ENCODE measurements at places on chromosomes 12 and 14.

DNA sequence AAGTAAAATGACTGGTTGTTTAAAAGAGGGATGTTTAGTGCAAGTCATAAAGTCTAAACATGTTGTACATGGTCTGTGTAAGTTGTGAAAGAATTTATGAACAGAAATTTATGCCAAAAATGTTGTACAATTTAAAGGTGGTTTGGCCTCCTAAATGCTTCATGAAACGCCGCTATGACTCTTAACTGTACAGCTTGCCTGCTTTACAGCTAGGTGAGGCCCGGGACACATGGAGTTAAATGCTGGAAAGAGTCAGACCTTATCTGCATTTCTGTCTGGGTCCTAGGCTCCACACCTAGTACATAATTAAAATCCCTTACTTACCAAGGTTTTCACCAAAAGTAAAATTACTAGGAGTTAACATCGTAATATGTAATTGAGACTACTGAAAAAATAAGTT is 28.4 kb upstream of the B4GALNT1 start:
- DNase-seq, result no peak

GRCh38 chr12:92968176-92968813 is 39.2 kb upstream of the EEA1 start:
- no peak for DNase-seq

DNA sequence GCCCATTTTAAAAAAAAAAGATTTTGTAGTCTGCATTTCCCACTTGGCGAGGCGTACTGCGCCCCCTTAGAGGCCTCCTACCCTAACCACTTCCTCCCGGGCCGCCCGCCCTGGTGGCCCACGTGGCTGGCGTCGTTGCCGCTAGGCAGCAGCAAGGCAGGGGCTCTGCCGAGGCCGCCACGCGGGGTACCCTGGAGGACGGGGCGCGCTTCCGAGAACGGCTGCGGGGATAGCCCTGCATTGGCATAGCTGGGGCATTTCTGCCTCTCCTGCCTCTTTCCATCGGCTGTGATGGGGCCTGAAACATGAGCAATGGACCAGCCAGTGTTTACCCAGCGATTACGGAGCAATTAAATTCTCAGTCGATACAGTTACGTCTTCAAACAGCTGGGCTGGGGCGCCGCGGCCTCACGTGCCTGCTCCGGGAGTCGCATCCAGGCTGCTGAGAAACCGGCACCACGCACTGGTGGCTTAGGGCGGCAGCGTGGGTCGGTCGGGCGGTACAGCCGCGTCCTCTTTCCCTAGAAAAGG is 38.0 kb downstream of the IQSEC3 start:
- no peak for DNase-seq

- no peak for DNase-seq
These were observed 30.3 kb upstream of the SLC24A4 start for GRCh38 chr14:92292673-92293072.

GRCh38 chr12:74552201-74552600 is 14.6 kb downstream of the ATXN7L3B start:
- no peak for DNase-seq

DNA sequence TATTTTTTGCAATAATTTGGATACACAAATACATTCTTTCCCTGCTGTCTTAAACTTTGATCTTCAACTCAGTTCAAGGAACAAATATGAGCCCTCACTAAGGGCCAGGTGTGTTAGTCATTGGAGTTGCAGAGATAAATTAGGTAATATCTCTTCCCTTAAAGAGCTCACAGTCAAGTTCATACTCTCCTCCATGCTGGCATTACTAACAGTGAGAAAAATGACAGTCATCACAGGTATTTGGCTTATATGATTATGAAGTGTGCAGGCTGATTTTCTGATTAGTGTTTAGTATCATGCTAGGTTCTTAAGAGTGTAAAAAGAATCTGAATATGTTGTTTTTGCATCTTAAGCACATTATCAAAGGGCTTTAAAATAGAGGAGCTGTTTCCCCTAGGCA is 594.7 kb downstream of the CCER1 start:
- no peak for DNase-seq

- peak; percentile 69 for DNase-seq
These were observed 44.0 kb upstream of the REP15 start for GRCh38 chr12:27652174-27652763.

- peak; percentile 29 for DNase-seq
These were observed 113.5 kb upstream of the VASH1 start for GRCh38 chr14:76647697-76648298.

GRCh38 chr14:23544511-23545447 is 6.8 kb downstream of the ZFHX2 start:
- DNase-seq, result no peak

- no peak for DNase-seq
These were observed 162.7 kb downstream of the ETV6 start for GRCh38 chr12:11812241-11812585.

DNA sequence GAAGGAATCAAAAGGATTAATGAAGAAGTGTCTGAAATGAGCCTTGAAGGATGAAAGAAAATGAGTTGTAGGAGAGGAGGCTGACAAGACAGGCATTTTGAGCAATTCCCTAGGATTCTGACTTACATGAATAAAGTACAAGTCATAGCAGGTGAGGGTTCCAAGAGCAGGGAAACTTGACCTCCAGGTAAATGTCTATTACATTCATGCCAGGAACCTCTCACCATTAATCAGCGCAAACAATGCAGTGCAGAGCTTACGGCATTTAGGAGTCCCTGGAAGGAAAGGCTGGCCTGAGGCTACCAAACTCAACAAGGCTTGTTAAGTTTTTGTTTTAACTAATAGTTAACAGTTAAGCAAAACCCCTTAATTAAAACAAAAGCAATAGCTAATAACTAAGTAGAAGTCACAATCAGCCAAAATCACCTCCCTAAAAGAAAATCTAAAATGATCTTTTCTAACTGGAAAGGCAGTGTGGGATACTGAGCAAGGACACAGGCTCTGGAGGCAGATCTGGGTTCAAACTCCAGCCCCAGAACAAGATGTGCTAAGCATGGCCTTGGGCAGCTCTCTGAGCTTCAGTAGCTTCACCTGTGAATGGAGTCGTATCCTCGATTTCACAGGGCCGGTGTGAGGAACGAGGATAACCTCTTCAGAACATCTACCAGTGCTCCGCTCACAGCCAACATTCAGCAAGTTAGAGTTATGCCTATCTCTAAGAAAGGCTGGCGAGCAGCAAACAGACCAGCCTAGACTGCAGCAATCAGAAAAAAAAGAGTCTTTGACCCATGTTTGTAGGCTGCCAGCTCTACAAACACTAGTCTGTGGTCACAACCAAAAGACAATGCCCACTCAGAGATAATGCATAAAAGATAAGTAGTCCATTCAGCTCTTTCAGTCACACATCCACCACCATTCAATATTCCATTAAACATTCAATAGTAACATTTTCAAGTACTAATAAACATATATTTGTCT is 16.9 kb downstream of the PPTC7 start:
- DNase-seq, result no peak

GRCh38 chr12:70096759-70097410 is 146.3 kb upstream of the CNOT2 start:
- no peak for DNase-seq

DNA sequence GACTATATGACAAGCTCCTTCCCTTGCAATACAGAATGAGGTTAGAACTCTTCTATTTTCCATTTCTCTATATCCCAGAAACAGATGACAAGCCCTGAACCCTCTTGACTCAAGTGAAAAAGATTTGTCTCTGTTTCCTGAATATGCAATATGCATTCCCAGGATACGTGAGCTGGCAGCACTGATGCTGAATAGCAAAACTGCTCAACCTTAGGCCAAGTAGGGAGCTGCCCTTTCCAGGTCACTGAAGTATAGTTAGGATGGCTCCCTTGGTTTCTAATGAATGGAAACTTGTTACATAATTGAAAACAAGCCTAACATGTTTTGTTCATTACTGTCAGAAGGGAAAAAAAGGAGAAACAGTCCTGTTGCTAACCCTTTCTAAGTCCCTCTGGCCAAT is 47.9 kb upstream of the PLEKHG7 start:
- DNase-seq, result no peak

DNA sequence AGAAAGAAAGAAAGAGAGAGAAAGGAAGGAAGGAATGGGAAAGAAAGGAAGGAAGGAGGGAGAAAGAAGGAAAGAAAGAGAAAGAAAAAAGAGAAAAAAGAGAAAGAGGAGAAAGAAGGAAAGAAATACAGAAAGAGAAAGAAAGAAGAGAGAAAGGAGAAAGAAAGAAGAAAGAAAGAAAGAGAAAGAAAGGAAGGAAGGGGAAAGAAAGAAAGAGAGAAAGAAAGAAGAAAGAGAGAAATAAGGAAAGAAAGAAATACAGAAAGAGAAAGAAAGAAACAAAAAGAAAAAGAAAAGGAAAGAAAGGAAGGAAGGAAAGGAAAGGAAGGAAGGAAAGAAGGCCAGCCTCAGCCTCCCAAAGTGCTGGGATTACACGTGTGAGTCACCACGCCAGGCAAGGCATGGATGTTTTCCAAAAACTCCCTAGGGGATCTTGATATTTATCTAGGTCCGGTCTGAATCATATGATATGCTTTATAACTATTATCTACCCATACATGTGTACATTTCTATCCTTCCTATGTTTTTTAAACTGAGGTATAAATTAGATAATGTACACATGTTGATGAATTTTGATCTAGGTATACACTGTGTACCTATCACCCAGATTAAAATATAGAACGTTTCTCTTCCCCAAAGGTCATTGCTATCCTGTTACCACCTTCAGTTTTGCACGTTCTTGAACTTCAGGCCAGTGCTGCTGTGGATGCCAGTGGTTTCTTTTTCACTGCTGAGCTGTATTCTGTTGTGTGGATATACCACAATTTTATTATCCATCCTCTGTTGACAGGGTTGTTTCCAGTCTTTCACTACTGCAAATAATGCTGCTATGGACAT is 177.9 kb downstream of the RBM19 start:
- DNase-seq, result no peak

- no peak for DNase-seq
These were observed 46.0 kb upstream of the STK38L start for GRCh38 chr12:27198036-27198435.

- no peak for DNase-seq
These were observed 11.1 kb downstream of the KRT75 start for GRCh38 chr12:52423035-52423434.

GRCh38 chr12:56160193-56160763 is 2.1 kb downstream of the MYL6 start:
- DNase-seq, result no peak

Measured in left renal pelvis (tissue), 4 donors.